ENCODE measurements at places on chromosomes 4 and X.
A peak's percentile ranks its signal among the peaks of the same experiment; 100 is the strongest.

DNA sequence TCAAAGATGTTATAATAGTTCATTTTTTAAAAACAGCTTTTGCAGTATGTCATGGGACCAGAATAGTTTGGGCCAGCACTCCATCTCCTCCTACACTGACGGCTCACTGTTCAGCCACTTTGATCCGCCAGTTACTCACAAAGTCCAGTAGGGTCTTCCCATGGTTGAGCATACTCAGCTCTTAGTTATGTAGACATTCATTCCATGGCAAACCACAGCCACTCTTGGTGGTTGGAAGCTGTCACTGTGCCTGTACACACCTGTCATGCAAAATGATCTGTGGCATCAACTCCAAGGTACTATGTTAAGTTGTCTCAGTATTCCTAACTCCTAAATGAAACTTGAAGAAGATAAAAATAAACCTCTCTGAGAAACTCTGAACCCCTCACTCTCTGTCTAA lies 127.2 kb downstream of the NR3C2 start:
- DNase-seq, result no peak

DNA sequence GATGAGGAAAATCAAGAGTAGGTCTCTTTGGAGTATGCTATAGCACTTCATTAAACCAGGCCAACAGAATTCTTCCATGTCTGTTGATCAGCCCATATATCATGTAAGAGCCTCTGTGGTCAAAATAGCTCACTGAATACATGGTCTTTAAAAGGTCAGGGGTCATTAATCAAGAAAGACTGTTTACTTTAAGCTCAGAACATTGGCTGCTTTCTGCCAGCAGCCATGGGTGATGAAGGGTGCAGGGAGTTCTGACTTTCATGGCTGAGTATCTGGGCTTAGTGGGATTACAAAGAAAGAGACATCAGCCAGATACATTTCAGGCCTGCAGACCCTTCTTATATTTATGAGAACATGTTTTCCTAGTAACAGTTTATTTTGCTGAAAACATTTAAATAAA lies 7.1 kb upstream of the C4orf54 start:
- DNase-seq, result no peak

DNA sequence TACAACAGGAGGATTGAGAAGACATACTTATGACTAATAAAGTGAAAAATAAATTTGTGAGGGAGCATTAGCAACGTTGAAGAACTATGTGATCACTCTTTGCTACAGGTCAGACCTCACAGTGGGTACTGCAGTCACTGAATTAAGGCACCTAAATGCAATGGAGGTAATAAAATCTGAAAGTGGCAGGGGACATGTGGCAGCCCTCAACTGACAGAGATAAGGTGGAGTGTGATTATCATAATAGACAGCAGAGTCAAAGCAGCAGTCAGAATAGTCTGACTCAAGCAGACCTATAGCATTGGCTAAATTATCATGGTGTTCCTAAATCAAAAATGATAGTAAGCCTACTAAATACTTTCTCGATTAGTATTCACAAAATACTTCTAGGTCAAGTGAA lies 1220.5 kb downstream of the PCDH18 start:
- DNase-seq, result no peak

DNA sequence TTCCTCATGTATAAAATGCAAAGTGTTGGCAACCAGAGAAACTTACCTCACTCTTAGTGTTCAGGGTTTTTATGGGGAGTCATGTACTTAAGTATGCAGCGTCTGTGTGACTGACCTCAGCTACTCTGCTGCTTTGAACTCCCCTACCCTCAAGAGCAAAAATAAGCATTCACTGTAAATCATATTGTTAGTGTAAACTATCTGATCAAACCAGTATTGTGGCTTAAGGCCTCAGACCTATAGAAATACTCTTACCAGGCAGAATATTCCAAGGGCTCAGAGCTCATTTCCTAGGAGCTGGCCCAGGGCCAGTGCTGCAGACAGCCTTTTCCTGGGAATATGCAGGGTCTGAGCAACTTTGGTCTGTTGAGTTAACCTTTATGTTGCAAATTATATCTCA lies 453.1 kb downstream of the CCSER1 start:
- no peak for DNase-seq

GRCh38 chr4:100681289-100681688 lies 163.5 kb upstream of the EMCN start:
- no peak for DNase-seq

DNA sequence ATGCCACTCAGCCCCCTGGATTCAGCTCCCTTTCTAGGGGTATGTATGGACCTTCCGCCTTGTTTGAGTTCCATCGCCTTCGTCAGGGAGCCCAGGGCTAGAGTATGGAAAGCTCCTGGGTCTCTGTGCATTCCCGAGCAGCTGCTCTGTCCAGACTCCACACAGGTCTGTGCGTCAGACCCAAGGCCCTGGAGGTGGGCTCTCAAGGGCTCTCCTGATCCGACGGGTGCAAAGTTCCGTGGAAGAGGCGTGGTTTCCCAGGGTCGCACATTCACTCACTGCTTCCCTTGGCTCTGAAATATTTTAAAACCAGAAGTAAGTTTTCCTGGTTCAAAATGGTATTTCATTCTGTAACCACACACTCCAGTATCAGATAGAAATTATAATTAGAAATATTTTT lies 863.2 kb downstream of the TRIML1 start:
- no peak for DNase-seq

GRCh38 chr4:13548059-13548983 lies 4.0 kb upstream of the NKX3-2 start:
- DNase-seq, result no peak

DNA sequence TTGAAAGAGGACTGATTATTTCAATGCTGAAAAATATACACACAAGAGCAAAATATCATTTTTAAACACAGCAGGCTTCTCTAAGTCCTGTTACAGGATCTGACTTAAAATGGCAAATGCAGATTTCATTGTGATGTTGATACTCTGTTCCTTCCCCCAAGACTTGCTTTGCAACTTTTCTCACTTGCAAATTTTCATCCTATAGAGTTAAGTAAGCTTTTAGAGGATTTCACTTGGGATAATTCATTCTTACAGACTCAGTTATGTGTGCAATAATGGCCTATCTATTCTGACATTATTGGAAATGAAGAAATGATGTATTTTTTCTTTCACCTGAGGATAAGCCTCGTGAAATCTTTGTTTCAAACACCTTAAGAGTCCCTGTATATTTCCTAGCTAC lies 2403.2 kb downstream of the ARAP2 start:
- DNase-seq, result no peak

GRCh38 chr4:187732524-187732923 lies 263.0 kb upstream of the ZFP42 start:
- DNase-seq, result no peak

DNA sequence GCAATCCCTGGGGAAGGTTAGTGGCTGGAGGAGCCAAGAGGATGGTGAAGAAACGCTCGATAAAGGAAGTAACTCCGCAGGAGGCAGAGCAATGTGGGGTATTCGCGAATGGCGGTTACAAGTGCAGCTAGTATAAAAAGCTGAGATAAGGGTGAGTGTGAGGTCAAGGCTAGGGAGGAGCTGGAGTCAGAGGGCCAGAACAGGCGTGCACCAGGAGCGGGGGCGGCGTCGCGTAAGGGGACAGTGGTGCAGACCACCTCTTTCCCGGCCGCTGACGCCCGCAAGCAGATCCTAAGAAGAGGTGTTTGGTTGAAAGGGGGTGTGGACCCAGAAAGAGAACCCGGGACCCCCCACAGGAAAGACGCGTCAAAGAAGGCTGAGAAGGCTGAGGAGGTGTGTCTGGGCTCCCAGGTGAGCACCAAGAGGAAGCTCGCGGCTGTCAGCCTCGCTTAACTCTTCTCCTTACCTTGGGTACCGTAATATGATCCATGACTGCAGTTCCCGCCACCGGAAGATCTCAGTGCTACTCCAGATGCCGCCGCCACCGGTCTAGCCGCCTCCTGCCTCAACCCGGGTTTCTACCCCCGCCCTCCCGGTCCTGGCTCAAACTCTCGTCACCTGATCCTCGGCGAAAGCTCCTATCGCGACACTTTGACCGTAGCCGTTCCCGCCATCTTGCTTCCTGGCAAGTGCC lies at the start of gene MTMR8:
MTMR8 (minus strand) TSS at position 579 of the 694 bp plus-strand sequence; CDS start at position 490, 89 bp downstream.
- peak; percentile 81 for DNase-seq

- DNase-seq, result peak; percentile 2
These were observed 132.4 kb upstream of the USP9X start for GRCh38 chrX:40952855-40953254.

DNA sequence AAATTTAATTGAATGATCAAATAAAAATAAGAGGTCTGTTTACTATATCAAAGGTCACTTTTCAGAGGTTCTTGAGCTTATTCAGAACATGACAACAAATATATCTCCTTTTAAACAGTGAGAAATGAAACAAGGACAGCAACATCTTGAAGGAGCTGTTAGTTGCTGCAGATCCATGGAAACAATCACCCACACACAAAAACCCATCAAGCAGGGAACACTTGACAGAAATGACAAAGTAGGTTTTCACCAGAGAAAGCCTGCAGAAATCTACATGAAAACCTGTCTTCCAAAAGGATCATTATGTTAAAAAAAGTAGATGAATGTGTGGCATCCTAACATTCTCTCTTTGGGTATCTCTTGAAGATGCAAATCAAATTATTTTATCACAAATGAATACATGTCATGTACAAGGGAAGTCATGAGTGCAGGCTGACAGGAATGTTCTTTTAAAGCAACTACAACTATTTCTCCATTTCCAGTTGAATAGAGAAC lies 203.0 kb downstream of the GRIA2 start:
- no peak for DNase-seq

DNA sequence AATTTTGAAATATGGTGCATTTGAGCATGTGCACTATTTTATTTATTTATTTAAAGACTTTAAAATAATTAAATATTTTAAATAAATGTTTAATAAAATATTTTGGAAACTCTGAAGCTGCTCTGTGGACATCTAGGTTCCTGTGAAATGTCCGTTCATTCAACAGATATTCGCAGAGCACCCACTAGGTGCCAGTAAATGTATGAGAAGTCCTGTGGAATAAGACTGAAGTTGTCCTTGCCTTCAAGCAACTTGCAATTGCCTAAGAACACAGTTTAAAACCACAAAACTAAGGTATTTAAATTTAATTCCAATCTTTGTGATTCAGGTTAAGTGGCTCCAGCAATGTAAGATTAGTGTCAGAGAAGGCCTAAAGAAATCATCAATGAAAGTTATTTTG lies 306.7 kb downstream of the GBA3 start:
- DNase-seq, result no peak

- no peak for DNase-seq
These were observed 184.5 kb downstream of the GRIA2 start for GRCh38 chr4:157405070-157405469.

DNA sequence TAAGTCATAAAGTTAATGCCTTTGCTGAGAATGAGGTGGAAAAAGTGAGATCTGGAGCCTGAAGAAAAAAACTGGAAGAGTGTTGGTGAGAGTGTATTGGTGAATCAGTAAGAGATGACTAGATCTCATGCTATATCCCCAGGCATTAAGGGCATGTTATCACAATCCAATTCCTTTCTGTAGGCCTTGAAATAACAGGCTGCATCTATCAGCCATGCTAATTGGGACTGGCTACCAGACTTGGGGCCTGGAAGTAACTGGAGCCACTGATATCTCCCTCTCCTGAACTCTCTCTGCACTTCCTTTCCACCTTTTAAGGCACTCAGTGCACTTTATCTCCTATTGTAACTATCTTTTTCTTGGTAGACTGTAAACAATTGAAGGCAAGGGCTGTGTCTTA lies 88.8 kb upstream of the HPRT1 start:
- no peak for DNase-seq

GRCh38 chr4:25532591-25532990 lies 123.1 kb upstream of the SLC34A2 start:
- no peak for DNase-seq

DNA sequence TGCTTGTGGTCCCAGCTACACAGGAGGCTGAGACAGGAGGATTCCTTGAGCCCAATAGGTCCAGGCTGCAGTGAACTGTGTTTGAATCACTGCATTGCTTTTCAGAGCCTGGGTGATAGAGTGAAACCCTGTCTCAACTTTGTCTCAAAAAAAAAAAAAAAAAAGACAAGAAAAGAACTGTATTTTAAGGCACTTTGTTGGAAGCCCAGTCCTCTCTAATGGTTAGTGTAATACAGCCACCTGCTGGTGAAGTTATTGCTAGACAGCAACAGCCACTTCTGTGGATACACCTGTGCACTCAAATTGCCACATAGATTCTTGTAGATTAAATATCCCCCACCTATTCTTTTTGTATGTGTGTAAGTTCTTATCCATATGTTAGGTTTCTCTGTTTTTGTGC lies 10.1 kb upstream of the FGG start:
- no peak for DNase-seq

GRCh38 chr4:175065228-175065627 lies 147.1 kb downstream of the ADAM29 start:
- no peak for DNase-seq

- no peak for DNase-seq
These were observed 118.5 kb upstream of the VCX2 start for GRCh38 chrX:8289523-8289922.

DNA sequence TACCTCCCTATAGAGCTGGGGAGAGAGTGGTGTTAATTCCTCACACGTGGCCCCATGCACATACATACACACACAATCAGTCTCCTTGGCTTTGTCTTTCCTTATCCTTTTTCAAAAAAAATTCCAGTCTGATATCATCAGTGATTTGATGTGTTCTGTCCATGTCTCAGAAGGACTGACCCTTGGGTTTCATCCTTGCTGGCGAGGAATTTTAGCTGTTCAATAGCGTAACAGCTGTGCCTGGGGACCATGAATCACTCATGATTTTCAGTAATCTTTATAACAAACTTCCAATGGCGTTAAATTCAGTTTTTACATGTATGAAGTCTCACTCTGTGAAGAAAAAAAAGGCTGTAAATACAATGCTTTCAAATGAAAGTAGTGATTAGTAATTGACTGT lies 204.6 kb downstream of the RBMX2 start:
- no peak for DNase-seq

DNA sequence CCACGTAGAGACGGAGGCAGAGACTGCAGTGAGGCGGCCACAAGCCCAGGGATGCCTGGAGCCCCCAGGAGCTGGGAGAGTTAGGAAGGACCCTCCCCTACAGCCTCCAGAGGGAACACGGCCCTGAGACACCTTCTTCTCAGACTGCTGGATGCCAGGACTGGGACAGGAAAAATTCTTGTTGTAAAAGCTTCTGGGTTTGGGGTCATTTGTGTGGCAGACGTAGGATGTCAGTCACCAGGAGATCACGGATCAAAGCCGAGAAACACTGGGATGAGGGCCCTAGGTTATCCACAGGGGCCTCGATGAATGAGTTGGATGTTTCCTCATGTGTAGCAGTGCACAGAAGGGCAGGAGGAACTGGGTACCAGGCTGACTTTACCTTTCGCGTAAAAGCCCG lies 163.7 kb downstream of the SHOX start:
- DNase-seq, result no peak

GRCh38 chr4:90027565-90027964 lies 99.6 kb upstream of the CCSER1 start:
- DNase-seq, result no peak

- no peak for DNase-seq
These were observed 168.4 kb upstream of the GK2 start for GRCh38 chr4:79576429-79576753.

- DNase-seq, result no peak
These were observed 66.1 kb upstream of the MAML3 start for GRCh38 chr4:140220058-140220457.

Data from stimulated activated CD4-positive, alpha-beta T cell treated with anti-CD3 and anti-CD28 coated beads, Interleukin-1b, Interleukin-23, amount 100 ng/mL, for 48 hours (primary cell).